ENCODE measurements at places on chromosomes 3 and 15.

- no peak for DNase-seq
These were observed 20.6 kb upstream of the FBLN2 start for GRCh38 chr3:13528217-13528867.

DNA sequence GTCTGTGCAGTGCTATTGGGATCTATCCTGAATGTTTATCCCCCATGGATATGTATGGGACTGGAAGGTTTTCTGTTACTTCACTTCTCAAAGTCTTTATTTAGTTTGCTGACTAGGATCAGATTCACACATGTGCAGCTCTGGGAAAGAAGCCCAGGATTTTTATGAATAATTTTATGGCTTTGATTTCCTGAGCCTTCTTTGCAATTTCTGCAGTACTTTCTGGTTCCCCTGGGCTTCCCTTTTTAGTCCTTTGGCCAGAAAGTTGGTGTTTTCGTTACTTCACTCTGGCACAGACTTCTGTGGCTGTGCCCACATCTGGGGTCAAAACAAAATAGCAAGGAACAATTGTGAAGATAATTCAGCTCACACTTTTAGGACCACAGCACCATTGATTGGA is 721.0 kb downstream of the OTOL1 start:
- no peak for DNase-seq

DNA sequence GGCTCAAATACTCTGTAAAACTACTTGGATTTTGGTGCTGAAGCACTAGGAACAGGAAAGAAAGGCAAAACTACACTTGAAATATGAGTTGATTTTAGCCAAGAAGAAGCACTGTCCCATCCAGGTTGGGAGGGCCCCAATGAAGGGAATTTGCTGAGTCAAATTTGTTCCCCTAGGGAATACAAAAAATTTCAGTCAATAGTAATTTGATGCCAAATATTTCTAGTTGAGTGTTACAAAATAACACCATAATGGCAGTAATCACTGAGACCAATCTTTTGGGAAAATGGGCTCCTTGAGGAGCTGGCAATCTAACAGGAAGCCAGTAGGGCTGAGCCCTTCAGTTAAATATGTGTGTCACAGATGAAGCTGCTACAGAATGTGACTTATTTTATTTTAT is 896.9 kb downstream of the DIPK2A start:
- no peak for DNase-seq

DNA sequence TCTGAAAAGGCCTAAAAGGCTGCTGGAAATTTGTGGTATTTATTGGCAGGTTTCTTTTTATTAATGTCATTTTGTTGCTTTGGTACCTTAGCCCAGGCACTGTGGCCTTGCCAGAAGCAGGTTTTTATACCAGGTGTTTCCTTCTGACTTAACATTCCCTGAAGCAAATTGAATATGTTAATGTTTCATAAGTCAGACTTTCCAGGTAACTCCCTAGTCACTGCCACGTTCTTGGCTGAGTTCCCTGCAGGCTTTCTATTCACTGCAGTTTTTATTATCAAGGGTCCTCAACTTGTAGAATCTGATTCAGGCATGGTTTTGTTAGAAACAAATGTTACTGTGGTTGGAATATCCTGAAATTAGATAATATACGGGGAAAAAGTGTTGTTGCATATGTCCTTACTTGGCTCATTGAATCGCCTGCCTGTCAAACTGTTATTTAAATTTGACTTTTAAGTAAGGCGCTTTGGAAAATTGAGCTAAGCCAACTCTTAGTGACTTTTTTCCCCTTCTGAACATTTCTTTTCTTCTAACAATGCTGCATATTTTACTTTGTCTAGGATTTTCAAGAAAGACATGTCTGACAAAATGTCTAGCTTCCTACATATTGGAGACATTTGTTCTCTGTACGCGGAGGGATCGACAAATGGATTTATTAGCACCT is 22.9 kb downstream of the ITPR1 start:
- DNase-seq = no peak

DNA sequence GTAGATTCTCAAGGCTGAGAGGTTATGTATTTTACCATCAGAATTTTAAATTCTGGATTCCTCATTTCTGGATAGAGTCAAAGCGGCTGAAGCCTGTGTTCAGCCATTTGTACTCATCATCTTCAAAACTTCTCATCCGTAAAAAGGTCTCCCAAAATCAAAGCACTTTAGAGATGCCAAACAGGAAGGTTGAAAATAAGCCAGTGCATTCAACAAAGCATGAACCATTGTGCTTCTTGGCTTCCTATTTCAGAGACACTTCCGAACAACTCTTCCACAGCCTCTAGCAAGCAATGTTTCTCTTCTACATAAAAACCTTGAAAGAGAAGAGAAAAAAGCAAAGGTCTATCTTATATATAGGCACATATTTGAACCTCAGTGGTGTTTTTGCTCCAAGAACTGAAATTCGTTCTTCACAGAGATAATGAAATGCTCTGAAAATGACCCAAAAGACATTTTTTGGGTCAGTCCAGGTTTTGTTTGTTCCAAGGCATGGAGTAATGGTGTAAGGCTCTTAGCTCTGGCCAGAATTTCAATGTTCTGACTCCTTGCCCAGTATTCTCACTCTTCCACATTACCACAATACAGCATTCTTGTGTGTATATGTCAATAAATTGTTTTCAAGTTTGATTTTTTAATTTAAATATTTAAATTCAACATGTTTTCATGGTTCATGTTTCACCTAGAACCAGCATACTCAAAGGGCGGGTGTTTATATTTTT is 163.1 kb downstream of the STAC start:
- DNase-seq = no peak

DNA sequence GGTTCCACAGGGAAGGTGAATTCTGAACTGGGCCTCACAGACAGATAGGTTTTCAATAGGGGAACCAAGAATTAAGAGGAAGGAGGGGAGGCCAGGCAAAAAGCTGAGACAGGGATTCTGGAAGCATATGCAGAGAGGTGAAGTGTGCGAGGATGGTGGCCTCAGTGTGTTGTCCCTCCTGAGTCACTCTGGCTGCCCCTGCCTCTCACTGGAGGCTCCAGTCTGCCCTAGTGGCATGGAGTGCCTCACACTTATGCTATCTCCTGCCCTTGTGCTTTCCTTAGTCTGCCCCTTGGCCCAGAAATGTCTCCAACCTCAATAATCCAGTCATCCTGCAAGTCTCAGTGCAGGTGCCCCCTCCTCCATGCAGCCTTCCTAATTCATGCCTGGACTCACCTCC is 32.2 kb upstream of the RBP1 start:
- DNase-seq = no peak

DNA sequence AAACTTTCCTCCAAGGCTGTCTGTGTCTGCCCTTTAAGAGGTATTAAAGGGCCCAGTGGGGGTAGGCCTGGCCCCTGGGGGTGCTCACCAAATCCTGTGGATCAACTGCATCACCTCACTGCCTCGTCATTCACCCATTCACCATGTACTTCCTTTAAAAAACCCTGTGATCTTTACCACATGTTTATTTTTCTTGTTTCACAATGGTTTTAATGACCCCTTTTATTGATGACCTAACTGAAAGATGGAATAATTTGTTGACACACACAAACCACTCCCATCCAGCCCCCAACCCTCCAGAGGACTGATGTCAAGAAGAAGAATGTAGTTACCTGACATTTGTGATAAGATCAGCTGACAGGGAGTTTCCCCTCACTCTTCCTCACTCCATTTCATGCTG is 40.8 kb downstream of the KCNAB1 start:
- no peak for DNase-seq

DNA sequence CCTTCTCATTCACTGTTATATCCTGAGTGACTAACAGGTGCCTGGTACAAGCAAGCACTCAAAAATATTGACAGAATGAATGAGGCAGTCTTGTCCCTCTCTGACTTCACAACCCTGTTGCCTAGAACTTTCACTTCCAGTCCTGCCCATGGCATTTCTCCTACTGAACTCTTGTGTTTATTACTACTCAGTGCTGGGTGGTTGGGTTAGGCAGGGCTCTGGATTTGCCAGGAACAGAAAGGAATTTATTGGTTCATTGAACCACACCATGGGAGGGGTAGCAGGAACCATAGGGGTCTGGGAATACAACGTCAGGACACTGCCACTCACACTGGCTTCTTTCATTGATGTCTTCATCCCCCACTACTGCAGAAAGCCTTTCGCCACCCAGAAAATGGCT is 41.9 kb upstream of the SEMA4B start:
- DNase-seq = no peak

DNA sequence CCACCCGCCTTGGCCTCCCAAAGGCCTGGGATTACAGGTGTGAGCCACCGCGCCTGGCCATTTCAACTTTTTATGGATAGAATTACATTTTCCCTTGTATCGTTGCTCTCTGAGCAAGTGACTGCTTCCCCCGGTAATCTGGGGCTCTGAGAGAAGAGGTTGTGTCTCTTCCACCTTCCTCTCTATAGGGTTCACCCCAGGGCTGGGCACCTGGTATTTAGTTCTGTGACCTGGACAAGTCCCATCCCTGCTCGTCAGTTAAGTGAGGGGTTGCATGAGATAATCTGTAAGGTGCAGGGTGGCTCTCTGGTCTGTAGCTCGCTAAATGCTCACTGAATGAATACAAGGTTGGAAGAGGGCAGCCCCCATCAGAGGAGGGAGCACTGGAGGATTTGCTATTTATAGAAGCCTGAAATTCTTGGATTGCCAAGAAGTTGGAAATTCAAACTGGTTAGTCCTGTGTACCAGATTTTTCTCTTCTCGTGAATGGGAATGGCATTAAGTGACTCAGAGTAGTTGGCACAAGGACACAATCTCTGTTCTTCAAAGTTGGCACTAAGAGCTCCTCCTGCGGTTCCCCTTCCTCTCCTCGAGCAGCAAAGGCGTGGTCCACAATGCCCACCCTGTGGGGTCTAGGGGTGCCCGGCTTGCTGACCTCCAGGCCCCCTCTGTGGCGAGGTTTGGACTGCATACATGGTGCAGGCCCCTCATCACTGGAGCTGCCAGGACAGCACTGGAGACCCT is 68.1 kb upstream of the DLG1 start:
- no peak for DNase-seq

DNA sequence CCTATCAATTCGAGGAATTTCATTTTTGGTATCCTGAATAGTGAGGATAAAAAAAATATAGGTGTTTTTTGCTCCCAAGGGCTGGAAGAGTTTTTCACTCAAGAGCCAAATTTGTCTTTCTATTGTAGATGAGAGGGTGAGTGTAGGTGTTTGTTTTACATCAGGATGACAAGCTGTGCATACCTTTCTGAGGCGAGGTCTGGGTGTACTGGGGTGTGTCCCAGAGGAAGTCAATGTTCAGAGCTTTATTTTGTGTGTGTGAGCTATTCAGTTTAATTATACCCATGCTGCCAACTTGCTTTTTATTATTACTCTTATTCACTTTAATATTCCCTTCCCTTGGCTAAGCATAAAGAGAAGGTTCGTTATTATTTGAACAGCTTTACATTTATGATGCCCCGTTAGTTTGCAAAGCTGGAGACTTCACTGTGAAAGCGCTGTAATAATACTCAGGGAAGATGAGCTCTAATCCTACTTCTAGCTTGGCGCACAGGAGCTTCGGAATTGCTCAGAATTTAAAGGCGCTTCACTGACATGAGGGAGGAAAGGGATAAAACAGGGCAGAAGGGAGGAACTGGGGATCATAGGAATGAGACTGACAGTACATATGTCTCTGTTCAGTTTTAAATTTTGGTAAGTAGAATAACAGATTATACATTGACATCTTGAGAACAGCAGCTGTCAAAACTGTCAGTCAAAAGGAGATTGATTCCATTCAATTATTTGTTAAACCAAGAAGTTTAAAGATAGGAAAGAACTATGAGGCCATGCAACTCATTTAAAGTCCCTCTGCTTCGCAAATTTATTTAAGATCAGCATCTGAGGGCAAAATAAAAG is 117.7 kb upstream of the TP63 start:
- DNase-seq = no peak

DNA sequence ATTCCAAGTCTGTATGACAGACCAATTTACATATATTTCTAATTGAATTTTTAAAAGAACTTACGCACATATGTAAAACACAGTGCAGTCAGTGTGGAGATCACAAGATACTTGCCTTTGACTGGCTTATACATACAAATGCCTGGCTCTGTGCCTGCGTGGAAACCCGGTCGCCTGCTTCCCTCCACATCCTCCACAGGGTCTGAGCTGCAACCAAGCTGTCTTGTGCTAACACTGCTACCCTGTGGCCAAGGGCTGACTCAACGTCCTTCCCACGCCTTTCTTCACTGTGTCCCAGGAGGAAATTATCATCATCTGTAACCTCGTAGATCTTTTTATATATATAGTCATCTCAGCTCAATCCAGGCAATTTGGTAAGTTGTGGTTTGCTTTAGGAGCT is 117.0 kb downstream of the WNT7A start:
- DNase-seq = no peak

- no peak for DNase-seq
These were observed 1.7 kb downstream of the BFSP2 start for GRCh38 chr3:133401374-133402135.

- no peak for DNase-seq
These were observed 92.3 kb upstream of the COL8A1 start for GRCh38 chr3:99545941-99546580.

DNA sequence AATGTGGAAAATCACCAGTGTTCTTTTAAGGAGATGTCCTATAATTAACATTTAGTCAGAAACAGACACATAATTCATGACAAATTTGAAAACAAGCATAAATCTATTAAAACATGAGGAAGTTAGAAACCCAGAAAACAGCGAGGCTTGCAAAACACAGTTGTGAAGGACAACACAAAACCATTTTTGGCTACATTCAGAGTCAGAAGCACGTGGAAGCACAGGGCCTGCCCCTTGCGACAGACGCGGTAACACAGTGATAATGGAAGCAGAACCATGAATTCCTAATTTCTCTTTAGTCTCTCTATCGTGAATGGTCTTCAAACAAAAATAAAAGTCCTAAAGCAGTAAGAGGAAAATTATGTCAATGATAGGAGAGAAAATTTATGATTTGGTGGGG is 12.2 kb downstream of the NCEH1 start:
- DNase-seq = no peak

DNA sequence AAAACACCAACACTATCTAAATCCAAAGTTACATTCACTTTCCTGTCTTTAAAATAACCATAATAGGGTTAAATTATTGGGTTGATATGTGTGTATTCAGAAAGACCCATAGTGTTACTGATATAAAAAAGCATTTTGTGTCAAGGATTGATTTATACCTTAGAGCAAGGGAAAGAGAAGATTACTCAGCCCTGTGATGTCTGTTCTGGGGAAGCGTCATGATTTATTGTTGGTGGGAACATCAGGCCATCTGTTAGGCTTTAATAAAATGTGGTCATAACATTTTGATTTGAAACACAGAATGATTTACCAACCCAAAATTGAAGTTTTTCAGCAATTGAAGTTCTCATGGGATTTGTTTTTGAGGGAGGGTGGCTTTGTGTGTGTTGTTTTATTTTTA is 33.2 kb downstream of the SIDT1 start:
- DNase-seq = no peak

- no peak for DNase-seq
These were observed 191.8 kb downstream of the LSAMP start for GRCh38 chr3:116253511-116253910.
